Upper lobe of right lung (tissue), 1 donor: ENCODE measurements at places on chromosomes 16 and 17.

- H3K4me3 ChIP-seq, result no peak overlapping the region
- no peaks in the 10 kb centered on the region for H3K36me3 ChIP-seq
- no peak for DNase-seq
- H3K4me1 ChIP-seq, result peaks cover 12% of the 10 kb centered on the region
These were observed 14.4 kb upstream of the DOK4 start for GRCh38 chr16:57500578-57501111.

- H3K36me3 ChIP-seq, result no peaks in the 10 kb centered on the region
- H3K27me3 ChIP-seq, result no peaks in the 10 kb centered on the region
These were observed 105.2 kb downstream of the ABCA8 start for GRCh38 chr17:68849673-68850610.

DNA sequence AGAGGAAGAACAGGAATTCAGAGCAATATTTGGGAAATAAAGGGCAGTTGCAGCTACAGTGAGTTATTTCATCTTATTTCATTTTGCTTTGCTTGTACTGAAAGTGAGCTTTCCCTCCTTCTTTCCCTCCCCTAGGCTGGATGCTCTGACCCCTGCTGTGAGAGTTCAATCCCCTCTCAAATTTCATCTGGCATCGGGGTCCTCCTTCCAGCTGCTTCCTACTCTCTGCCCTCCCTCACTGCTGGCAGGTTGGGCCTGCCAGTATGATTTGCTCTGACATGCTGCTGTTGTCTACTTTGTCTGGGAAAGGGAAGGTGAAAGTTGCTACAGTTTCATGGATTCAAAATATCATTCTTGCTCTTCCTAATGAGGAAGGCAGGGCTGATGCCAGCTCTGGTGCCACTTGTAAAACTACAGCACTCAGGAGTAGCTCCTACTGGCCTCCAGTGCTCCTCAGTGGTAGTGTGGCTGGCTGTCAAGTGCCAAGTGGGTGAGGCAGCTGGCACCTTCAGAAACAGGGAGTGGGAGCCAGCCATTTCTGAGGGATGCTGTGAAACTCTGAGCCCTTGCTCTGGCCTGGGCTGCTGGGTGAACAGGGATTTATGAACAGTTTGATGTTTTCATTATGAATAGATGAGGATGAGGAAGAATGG, 408.6 kb downstream of the HAPSTR1 start:
- no peak overlapping the region for H3K4me3 ChIP-seq
- H3K27ac ChIP-seq, result no peak overlapping the region
- no peaks in the 10 kb centered on the region for H3K27me3 ChIP-seq
- no peaks in the 10 kb centered on the region for H3K4me1 ChIP-seq

DNA sequence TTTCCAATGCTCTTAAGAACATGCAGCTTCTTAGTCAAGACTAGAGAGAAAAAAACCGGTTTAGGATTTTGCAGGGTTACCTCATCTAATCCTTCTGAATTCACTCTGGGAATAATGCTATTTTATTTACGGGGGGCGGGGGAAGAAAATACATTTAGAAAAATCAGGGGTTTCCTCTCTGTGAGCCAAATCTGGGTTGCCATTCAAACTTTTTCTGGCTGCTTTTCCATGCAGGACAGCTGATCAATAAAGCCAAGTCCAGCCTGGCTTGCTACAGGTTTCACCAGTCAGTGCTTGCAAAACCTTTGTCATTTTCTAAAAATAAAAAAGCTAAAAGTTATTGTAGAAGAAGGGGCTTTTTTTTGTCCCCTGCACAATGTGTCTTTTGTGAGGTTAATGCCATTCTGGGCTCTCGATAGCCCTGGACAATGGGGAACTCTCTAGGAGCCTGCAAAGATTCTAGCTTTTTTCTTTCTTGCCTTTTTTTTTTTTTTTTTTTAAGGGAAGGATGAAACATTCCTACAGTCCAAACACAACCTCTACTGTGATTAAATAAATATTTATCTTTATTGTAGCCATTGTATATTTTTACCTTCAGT, 13.1 kb upstream of the ZFHX3 start:
- no peak for DNase-seq
- peaks cover 21% of the 10 kb centered on the region for H3K4me1 ChIP-seq
- peaks cover 33% of the 10 kb centered on the region for H3K27me3 ChIP-seq
- no peaks in the 10 kb centered on the region for H3K36me3 ChIP-seq
- H3K4me3 ChIP-seq, result peak overlapping the region; percentile 0
- H3K27ac ChIP-seq, result peak overlapping the region; percentile 55

DNA sequence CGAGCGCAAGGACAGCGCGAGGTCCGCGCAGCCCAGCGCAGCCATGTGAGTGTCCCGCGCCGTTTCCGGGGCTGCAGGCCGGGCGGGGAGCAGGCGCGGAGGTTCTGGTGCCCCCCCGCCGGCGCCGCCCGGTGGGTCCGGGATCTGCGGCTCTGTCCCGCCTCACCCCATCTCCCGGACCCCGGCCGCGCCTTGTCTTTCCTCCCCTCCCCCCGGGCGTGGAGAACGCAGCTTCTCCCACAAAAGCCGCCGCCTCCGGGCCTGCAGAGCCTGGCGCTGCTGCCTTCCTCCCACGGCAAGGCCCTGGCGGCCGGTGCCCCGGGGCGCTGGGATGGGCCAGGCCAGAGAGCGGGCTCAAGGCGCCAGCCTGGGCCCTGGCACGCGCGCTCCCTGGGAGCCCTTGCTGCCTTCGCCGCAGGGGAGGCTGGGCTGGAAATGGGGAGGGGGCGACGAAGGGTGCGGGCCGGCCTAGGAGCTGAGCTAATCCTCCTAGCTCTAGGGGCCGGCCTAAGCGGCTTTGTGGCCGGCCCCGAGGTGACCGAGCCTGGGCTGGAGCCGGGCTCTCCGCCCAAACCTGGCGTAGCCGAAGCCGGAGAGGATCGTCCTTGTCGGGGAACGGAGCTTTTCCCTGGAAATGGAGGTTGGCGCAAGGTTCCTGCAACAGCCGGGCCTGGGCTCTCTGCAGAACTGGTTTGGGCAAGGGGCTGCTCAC, 397 bp downstream of the RIPOR1 start:
- H3K36me3 ChIP-seq, result no peaks in the 10 kb centered on the region
- no peaks in the 10 kb centered on the region for H3K27me3 ChIP-seq
- H3K4me3 ChIP-seq, result peak overlapping the region; percentile 66
- H3K4me1 ChIP-seq, result peaks cover 33% of the 10 kb centered on the region
- peak; percentile 80 for DNase-seq
